ENCODE measurements at places on chromosomes 1 and 21. TPM values are rescaled to one million over a fixed set of nuclear protein-coding genes. Genes with fewer than 3 reads are reported as not detected.

The RNF207 gene
- polyA plus RNA-seq = 9.6 TPM

The MX1 gene
- polyA plus RNA-seq = 6.4 TPM

The LMX1A gene
- polyA plus RNA-seq = not detected

The SERTAD4 gene
- 3.5 TPM for polyA plus RNA-seq

The C1orf159 gene
- 16.1 TPM for polyA plus RNA-seq

The POU3F1 gene
- polyA plus RNA-seq = not detected

The B3GALT5 gene
- 0.03 TPM for polyA plus RNA-seq

The TCHHL1 gene
- polyA plus RNA-seq = not detected

The GORAB gene
- 4.4 TPM for polyA plus RNA-seq

The RHOU gene
- polyA plus RNA-seq = 0.04 TPM

The EFNA1 gene
- 295 TPM for polyA plus RNA-seq

The LAX1 gene
- polyA plus RNA-seq = 0.03 TPM

The KANK4 gene
- not detected for polyA plus RNA-seq

The ZNF683 gene
- not detected for polyA plus RNA-seq

The TNFSF4 gene
- polyA plus RNA-seq = 44.9 TPM

The RHBDL2 gene
- 0.06 TPM for polyA plus RNA-seq

The FBXO44 gene
- 29.8 TPM for polyA plus RNA-seq

The OR6N2 gene
- polyA plus RNA-seq = not detected

The REN gene
- 0.11 TPM for polyA plus RNA-seq

The FMO1 gene
- polyA plus RNA-seq = not detected

The GOLT1A gene
- not detected for polyA plus RNA-seq

The RNU1-3 gene
- under 0.01 TPM for polyA plus RNA-seq

The ZP4 gene
- polyA plus RNA-seq = not detected
